ENCODE measurements at places on chromosomes 2 and 18.

DNA sequence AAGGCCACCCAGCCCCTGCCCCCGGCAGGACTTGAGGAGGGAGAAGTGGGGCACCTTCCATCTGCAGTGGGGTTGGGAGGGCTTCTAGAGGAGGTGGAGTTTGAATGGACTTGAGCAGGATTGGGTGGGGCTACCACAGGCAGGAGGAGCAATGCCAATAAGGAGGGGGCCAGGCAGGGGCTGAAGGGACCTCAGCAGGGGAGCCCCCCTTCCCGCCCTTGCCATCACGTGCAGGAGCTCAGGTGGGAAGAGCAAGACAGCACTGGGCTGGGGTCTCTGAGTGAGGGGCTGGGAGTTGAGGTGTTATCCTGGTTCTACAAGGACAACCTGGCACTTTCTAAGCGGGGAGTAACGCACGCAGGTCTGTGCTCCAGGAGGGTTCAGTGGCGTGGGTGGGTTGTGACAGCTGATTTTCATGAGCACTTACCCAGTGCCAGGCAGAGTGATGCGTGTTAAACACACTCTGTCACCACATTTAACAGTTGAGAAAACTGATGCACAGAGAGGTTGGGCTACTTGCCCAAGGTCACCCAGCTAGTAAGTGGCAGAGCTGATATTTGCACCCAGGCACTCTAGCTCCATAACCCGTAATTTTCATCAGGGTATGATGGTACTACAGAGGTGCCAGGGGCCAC lies 4.8 kb downstream of the CHRND start:
- no peak overlapping the region for H3K27ac ChIP-seq
- H3K4me1 ChIP-seq, result peaks cover 13% of the 10 kb centered on the region
- H3K36me3 ChIP-seq, result peaks cover 3% of the 10 kb centered on the region
- H3K4me3 ChIP-seq, result no peak overlapping the region

GRCh38 chr18:79789901-79790890 lies 7.5 kb upstream of the KCNG2 start:
- H3K27ac ChIP-seq, result no peak overlapping the region
- DNase-seq, result no peak
- no peak overlapping the region for H3K4me3 ChIP-seq
- H3K27me3 ChIP-seq, result peaks cover 42% of the 10 kb centered on the region
- no peaks in the 10 kb centered on the region for H3K36me3 ChIP-seq

DNA sequence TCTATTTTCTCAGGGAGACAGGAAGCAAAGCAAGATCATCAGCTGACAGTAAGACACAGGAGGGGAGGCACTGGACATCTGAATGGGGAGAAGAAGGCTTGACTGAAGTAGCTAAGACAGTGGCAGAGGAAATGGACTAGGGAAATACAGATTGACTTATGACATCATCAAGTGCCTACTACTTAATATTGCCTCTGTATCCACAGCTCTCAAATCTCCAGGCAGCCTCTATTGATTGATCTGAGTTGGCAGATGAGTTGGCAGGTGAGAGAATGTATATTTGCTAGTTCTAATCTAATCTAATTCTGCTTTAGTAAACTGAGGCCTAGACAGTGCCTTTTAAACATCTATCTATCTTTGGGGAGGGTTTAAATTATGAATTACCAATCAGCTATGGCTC lies 242.1 kb downstream of the SLC8A1 start:
- no peak overlapping the region for H3K4me3 ChIP-seq
- H3K27ac ChIP-seq, result no peak overlapping the region
- H3K36me3 ChIP-seq, result no peaks in the 10 kb centered on the region
- H3K27me3 ChIP-seq, result no peaks in the 10 kb centered on the region

GRCh38 chr2:5482929-5483331 lies 209.3 kb upstream of the SOX11 start:
- no peaks in the 10 kb centered on the region for H3K36me3 ChIP-seq
- no peaks in the 10 kb centered on the region for H3K27me3 ChIP-seq
- no peak for DNase-seq
- no peak overlapping the region for H3K4me3 ChIP-seq

GRCh38 chr2:113838277-113838676 lies 51.6 kb upstream of the ACTR3 start:
- DNase-seq, result no peak
- no peaks in the 10 kb centered on the region for H3K4me1 ChIP-seq
- no peaks in the 10 kb centered on the region for H3K27me3 ChIP-seq
- H3K36me3 ChIP-seq, result no peaks in the 10 kb centered on the region
- H3K27ac ChIP-seq, result no peak overlapping the region

DNA sequence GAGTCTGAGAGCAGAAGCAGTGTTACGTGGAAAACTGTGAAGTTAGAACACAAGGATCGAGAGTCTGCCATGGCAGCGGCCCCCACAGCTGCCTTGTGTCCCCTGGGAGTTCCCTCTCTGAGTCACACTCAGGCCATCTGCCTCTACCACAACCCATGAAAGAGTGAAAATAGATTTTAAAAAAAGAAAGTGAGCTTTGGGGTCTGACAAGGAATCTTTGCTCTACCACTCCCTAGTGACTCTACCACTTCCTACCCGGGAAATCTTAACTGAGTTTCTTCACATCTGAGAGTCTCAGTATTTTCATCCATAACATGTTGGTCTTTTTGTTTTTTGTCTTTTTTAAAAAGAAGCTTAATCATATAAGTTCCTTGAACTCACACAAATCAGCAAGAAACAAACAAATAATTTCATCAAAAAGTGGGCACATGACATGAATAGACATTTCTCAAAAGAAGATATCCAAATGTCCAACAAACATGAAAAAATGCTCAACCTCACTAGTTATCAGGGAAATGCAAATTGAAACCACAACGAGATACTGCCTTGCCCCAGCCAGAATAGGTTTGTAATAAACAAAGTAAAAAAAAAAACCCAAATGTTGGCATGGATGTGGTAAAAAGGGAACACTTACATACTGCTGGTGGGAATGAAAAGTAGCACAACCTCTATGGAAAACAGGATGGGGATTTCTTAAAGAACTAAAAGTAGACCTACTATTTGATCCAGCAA lies 2.4 kb upstream of the MSGN1 start:
- no peak for DNase-seq
- peaks cover 34% of the 10 kb centered on the region for H3K27me3 ChIP-seq
- no peak overlapping the region for H3K4me3 ChIP-seq
- no peaks in the 10 kb centered on the region for H3K36me3 ChIP-seq
- no peak overlapping the region for H3K27ac ChIP-seq

GRCh38 chr18:46322411-46322891 lies 218.3 kb downstream of the HAUS1 start:
- peaks cover 4% of the 10 kb centered on the region for H3K4me1 ChIP-seq
- H3K4me3 ChIP-seq, result no peak overlapping the region
- no peak overlapping the region for H3K27ac ChIP-seq
- H3K27me3 ChIP-seq, result no peaks in the 10 kb centered on the region
- DNase-seq, result no peak

DNA sequence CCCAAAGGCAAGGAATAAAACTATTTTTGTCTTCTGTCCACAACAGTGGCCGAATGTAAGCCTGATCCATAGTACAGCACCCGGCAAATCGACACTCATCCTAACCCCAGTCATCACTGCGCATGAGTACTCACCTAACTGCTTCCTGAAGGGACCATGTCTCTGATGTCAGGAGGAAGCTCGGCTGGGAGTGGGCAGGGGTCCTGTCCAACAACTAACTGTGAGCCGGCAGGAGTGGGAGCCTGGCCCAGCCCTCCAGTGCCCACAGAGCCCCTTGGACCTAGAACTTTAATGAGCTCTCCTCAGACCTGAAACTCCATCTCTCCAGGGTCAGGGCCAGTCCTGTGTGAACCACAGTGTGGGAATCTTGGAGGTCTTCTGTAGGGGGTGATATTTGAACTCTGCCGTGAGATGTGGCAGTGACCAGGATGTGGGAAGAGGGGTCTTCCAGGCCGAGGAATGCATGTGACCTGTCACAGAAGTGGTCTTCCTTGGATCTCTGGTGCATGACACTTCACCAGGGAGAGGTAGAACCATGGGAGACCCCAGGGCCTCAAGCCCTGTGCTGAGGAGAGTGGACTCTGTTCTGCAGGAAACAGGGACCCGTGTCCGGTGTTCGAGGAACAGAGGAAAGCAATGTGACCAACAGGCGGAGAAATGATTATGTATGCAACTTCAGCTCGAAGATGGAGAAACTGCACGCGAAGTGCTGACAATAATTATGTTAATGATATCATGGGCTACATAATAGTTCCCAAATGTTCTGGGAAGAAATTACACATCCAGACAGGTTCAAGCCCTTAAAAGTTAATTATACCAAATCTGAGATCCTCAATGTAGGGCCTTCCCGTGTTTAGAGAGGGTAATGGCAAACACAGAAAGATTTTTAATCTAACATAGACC lies 240.1 kb upstream of the HDAC4 start:
- H3K27me3 ChIP-seq, result no peaks in the 10 kb centered on the region
- no peaks in the 10 kb centered on the region for H3K36me3 ChIP-seq
- H3K27ac ChIP-seq, result no peak overlapping the region
- DNase-seq, result no peak
- peaks cover 3% of the 10 kb centered on the region for H3K4me1 ChIP-seq

DNA sequence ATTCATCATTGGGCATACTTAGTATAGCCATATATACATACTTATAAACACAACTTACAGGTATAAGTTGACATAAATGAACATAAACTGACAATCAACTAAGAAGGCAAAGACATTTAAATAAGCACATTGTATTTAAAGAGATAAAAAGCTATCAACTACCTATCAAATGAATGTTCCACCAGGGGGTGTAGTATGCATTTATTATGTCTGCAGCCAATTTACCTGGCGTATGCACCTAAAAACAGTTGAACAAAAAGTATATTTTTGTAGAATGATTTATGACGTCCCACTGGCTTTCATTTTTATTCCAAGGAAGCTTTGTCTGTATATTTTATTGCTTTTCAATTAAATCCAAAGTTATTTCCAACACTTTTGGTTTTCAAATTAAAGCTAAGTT lies 323.5 kb downstream of the AFF3 start:
- H3K36me3 ChIP-seq, result peaks cover 2% of the 10 kb centered on the region
- H3K4me3 ChIP-seq, result no peak overlapping the region
- no peak for DNase-seq
- no peaks in the 10 kb centered on the region for H3K4me1 ChIP-seq
- H3K27ac ChIP-seq, result no peak overlapping the region

DNA sequence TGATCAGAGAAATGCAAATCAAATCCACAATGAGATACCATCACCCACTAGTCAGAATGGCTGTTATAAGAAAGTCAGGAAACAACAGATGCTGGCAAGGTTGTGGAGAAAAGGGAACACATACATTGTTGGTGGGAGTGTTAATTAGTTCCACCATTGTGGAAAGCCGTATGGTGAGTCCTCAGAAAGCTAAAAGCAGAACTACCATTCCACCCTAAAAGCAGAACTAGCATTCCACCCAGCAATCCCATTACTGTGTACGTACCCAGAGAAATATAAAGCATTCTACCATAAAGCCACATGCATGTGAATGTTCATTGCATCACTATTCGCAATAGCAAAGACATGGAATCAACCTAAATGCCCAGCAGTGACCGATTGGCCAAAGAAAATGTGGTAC lies 60.7 kb downstream of the ANKRD62 start:
- DNase-seq, result no peak
- no peaks in the 10 kb centered on the region for H3K36me3 ChIP-seq
- H3K4me3 ChIP-seq, result no peak overlapping the region

- no peak for DNase-seq
- H3K27ac ChIP-seq, result no peak overlapping the region
- peaks cover 8% of the 10 kb centered on the region for H3K36me3 ChIP-seq
- H3K27me3 ChIP-seq, result no peaks in the 10 kb centered on the region
Observed at GRCh38 chr2:101793277-101793969, 95.9 kb downstream of the MAP4K4 start.

DNA sequence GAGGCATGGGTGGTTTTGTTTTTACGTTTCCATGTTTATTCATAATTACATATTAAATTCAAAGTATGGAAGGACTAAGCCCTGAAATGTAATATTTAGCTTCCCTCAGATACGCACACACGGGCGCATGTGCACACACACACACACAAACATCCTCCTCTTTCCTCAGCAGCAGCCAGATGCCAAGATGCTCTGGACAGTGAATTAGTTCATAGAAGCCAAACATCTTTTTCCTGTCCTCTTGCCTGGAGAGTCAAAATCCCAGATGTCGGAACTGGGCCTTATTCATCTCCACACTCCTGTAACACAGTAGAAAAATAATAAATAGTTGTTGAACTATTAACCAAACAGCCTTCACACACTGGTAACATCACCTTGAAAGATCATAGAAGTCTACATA lies 273.1 kb downstream of the SP3 start:
- H3K4me1 ChIP-seq, result no peaks in the 10 kb centered on the region
- DNase-seq, result no peak
- H3K27ac ChIP-seq, result no peak overlapping the region
- H3K36me3 ChIP-seq, result no peaks in the 10 kb centered on the region
- peaks cover 21% of the 10 kb centered on the region for H3K27me3 ChIP-seq
- H3K4me3 ChIP-seq, result no peak overlapping the region

DNA sequence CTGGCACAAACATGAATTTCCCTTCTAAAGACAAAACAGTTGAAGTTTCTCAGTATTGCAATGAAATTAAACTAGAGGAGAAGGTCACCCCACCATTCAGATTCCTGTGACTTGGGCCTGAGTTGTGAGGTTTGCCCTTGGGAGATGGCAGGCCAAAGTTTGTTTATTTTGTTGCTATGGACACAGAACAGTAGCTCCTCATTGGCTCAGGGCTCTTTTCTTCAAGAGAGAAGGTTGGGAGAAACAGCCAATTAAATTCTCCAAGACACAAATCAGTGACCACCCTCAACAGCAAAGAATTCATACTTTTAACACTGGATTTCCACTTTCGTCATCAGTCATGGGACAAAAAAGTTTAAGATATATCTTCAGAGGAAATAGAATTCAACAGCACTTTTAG lies at the start of gene FLACC1:
Gene FLACC1, minus strand, starts transcription at position 125 of the 400 bp plus-strand sequence. CDS start 5,941 bp downstream, outside the sequence.
- H3K27me3 ChIP-seq, result no peaks in the 10 kb centered on the region
- H3K27ac ChIP-seq, result no peak within 1 kb of the TSS
- H3K4me3 ChIP-seq, result no peak within 1 kb of the TSS

- no peak overlapping the region for H3K27ac ChIP-seq
- H3K4me3 ChIP-seq, result no peak overlapping the region
Observed at GRCh38 chr18:3867864-3868311, 417.9 kb downstream of the TGIF1 start.

DNA sequence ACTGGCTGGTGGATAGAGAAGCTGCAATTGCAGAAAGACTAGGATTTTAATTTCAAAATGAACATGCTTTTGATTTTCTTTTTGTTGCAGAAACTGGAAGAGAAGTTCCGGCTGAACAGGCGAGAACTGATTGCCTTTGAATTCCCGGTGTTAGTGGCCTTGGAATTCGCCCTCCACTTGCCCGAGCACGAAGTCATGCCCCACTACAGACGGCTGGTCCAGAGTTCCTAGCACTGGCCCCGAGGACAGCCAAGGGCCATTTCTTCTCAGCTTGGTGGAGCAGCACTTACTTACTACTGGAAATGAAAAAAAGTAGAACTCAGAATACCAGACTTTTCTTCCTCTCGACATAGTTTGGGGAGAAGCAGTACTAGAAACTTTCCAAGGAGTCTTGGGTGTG lies 121.9 kb downstream of the CABLES1 start:
- H3K36me3 ChIP-seq, result no peaks in the 10 kb centered on the region
- no peak overlapping the region for H3K4me3 ChIP-seq
- no peak for DNase-seq
- no peaks in the 10 kb centered on the region for H3K27me3 ChIP-seq
- H3K4me1 ChIP-seq, result peaks cover 18% of the 10 kb centered on the region

GRCh38 chr2:23541503-23542229 lies 156.7 kb downstream of the KLHL29 start:
- no peak overlapping the region for H3K27ac ChIP-seq
- no peaks in the 10 kb centered on the region for H3K4me1 ChIP-seq
- no peak for DNase-seq
- peaks cover 42% of the 10 kb centered on the region for H3K27me3 ChIP-seq
- H3K4me3 ChIP-seq, result no peak overlapping the region

Data from effector memory CD8-positive, alpha-beta T cell (primary cell).